ENCODE measurements at places on chromosomes 7 and 10.

DNA sequence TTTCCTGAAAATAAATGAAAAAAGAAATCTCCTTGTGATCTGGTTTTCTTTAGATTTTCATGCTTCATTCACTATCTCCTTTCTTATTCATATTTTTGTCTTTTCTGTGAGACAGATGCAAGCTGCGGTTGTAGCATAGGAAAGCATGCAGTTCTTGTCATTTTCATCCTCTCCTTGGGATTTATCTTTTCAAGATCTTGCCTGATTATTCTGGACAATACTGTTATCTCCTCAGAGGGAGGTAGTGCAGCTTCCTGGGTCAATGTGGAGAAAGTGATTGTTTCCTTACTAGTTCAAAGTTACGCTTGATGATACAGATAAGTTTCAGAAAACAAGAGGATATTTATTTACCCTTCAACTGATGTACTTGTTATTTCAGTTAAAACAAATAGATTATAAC lies 114.6 kb downstream of the CPED1 start:
- DNase-seq: no peak

DNA sequence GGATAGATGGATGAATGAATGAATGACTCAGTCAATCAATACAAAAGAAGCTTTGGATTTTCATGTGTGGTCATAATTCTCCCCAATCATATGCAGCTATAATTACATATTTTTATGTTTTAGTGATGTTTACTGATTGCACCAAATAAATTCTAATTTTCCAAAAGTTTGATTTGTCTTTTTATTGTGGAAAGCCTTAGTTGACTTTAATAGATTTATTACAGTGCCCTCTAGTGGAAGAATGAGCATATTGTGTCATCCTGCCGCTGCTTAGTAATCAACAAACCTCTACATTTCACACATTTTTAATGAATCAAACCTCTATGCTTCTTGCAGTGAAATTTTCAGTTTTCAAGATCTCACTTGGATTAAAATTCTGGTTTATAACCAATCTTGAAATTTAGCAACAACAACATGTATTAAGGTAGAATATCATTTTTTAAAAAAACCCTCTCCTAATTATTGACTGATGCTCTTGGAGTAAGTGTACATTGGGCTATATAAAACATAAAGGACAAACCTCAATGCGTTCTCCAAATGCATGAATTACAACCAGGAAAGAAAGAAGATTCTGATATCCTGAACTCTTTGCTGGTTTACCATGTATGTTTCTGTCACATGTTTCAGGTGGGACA lies 55.6 kb upstream of the PNLIP start:
- no peak for DNase-seq

DNA sequence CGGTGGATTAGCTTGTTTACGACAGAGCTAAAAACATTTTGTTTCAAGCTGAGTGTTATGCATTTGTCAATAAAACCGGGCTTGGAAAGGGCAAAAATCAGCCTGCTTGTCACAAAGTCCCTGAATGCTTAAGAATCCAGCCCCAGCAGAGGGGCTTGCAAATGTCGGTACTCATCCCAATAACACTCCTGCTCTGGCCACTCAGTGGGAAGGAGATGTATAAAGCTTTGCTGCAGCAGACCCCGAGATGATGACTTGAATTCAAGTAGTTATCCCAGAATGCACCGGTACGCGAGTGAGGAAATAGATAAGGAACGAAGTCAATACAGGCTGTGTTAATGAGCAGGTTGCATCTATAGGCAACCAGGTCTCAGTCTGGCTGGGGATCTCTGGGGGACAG lies 662.3 kb downstream of the CCSER2 start:
- no peak for DNase-seq

DNA sequence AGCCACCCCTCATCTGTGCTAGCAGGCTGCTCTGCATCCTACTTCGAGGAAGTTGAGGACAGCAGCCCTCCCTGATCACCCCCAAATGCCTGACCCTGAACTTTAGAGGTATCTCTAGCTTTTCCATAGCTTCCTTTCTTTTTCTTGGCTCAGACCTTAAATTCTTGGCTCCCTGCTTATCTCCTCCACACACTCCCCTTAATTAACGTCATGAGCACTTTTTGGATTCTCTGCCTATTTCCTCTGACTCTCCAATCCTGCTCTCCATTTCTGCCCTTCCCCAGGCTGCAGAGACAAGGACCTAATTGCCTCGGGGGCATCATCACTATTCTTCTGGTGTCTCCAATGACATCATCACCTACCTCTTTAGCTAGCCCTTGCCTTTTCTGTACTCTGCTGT lies 40.8 kb upstream of the SEC61G start:
- DNase-seq: no peak

- DNase-seq: no peak
These were observed 12.1 kb downstream of the BRAT1 start for GRCh38 chr7:2542916-2543871.

DNA sequence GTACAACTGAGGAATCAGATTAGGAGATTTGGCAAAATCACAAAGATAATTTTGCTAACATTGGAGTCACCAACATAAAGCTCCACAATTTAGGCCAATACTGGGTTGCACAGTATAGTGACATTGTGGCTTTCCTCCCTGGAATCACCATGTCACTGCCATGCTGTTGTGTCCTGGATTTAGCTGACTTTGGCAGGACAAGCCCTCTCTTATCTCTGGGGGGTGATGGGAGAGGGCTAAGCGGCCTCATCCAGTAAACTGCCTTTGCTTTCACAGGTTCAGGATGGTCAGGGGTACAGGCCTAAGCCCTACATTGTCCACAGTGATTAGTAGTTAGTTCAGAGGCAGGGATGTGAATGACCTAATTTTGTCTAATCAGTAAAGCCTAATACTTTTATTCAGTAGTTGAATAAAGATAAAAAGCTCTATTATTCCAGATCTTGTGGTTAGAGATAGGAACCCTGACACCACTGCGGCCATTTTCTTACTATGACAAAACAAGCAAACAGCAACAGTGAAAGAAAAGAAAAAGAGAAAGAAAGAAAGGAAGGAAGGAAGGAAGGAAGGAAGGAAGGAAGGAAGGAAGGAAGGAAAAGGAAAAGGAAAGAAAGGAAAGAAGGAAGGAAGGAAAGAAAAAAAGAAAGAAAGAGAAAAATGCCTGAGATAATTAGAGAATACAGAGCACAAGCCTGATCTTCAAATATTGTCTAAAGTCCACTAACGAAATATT lies 140.1 kb downstream of the ETV1 start:
- DNase-seq: no peak

GRCh38 chr7:45143616-45144015 lies 14.0 kb upstream of the RAMP3 start:
- no peak for DNase-seq

All from stimulated activated CD4-positive, alpha-beta T cell treated with anti-CD3 and anti-CD28 coated beads, Interleukin-15, amount 100 ng/mL, for 48 hours (primary cell).